ENCODE measurements at places on chromosomes 1 and 21.

- no peak for DNase-seq
Measured at GRCh38 chr21:28235169-28235895, 757.3 kb downstream of the LTN1 start.

- no peak for DNase-seq
Measured at GRCh38 chr1:87702455-87702854, 373.8 kb downstream of the LMO4 start.

- no peak for DNase-seq
Measured at GRCh38 chr1:57279909-57280666, 143.8 kb downstream of the DAB1 start.

GRCh38 chr1:172117800-172118199 lies 276.5 kb downstream of the DNM3 start:
- DNase-seq: no peak

DNA sequence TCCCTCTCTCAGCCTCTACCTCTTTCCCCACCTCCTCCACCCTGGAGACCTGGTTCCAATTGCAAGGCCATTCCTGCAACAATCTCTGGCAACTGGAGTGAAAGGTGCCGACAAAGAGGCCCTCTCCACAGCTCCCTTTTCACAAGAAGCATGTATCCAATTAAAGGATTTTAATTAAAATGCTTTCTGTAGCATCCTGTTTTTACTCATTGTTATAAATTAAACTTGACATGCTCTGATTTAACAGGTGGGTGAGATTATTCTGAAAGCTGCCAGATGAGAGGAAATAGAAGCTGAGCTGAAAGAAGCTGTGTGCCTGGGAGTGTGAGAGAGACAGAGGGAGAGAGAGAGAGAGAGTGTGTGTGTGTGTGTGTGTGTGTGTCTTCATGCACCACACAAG lies 160.5 kb downstream of the TBX15 start:
- DNase-seq: no peak

- DNase-seq: no peak
Measured at GRCh38 chr1:27000090-27000816, 6.8 kb downstream of the TRNP1 start.

DNA sequence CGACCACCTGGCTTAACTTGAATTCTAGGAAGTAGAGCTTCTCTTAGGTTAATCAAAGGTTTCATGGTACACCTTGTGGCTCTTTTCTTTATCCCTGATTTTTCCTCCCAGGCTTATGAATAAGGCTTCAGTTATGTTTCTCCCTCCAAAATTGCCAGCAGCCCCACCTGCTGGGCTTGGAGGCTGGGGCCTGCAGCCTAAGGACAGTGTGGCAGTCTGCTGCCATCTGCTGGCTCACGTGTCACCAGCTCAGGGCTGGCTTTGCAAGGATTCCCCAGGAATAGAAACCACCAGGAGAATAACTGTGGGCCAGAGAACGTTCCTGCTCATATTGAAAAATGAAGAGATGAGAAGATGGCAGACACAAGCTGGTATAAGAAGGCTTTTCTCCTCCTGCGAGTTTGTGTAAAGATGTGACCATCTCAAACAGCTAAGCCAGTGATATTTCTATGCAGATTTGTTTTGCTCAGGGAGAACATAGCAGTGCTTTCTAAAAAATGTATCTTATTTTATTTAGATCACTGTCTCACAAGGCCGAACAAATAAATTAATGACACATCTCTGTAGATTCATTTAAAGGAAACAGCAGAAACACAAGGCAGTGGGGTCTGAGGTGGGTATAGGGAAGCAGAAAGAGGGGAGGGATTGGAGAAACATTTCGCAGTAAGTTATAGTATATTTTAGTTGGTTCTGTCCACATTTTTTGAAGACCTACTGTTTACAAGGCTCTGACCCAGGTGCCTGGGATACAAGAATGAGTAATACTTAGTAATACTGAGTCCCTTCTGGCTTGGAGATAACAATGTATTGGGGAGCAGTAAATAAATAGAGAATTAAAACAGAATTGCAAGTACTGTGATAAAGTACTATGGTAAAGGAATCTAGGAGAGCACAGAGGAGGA lies 291.1 kb upstream of the SGIP1 start:
- DNase-seq: peak; percentile 16

- DNase-seq: peak; percentile 87
Measured at GRCh38 chr1:33367485-33368405, 46.8 kb upstream of the A3GALT2 start.

- DNase-seq: no peak
Measured at GRCh38 chr1:43288058-43288784, 2.8 kb upstream of the C1orf210 start.

DNA sequence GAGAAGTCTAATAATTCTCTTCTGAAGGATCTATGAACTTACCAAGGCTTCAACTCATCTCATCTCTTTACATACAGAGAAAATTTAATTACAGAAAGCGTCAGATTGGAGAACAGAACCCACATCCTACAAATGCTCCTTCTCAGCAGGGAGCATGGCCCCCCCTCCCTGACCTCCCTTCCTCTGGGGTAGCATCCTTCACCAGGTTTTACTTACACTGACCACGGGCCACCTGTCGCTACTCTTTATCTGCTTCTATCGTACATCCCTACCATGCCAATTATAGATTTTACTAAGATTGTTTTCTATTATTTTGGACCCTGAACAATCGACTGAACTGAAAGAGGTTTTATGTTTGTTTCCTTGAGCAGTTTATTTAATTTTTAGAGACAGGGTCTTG lies 25.8 kb downstream of the RIPPLY3 start:
- no peak for DNase-seq

GRCh38 chr1:229629261-229629660 lies 3.2 kb downstream of the URB2 start:
- DNase-seq: no peak

DNA sequence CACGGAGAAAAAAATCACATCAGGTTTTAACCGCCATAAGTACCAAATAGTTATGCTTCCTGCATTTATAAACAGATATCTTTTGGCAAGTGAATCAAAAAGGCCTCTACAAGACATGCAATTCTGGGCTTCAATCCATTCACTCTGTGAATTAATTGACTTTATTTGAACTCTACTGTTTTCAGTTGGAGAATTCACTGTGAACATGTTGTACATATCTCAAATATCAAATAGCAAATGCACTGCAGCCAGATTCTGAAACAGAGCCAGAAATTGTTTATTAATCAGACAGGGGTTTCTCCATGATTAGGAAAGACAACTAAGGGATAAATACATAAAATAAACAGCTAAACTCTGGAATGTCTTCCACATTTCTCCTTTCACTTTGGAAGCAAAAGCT lies 445.4 kb upstream of the NFIA start:
- DNase-seq: no peak

DNA sequence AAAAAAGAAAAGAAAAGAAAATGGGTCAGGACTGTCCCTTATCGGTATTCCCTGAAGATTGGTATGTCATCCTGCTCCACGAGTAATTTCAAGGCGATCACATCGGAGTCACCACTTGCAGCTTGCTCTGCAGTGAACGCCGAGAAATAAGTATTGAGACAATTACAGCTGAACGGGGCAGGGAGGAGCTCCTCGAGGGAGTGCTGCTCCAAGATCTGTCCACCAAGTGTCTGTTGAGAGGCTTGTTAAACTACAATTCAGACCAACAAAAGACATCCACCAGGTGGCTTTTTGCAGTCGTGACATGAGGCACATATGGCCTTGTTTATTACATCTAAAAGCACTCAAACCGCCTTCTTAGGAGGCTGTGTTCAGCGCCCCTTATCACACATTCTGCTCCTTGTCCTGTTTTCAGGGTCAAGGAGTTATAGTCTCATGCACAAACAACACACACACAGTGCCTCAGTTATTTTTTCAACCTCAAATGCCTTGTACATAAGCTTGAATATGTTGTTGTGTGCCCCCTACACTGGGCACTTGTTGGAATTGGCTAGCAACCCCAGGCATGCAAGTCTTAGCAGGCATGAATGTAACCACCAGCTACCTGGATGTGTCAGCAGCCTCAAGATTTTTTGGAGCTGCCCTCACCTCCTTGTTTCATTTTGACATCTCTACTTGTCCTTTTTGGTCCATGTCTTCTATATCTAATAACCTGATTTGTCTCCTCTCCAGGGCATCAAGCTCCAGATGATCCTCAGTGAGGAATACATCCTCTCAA lies 13.0 kb upstream of the CD48 start:
- no peak for DNase-seq

DNA sequence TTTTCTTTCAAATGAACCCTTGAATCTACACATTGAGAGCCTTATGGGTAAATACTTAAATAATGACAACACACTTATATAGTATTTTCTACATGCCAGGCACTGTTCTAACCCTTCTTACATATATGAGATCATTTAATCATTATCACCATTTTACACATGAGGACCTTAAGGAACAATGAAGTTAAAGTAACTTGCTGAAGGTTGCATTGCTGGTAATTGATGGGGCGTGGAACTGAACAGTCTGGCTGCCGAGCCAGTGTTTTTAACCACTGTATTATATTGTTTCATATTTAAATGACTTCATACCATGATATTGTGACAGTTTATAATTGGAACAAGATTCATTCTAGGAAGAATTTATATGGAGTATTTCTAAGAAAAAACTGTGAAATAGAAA lies 111.9 kb upstream of the TENT5C start:
- no peak for DNase-seq

- DNase-seq: no peak
Measured at GRCh38 chr1:182388392-182389134, 3.0 kb downstream of the GLUL start.

DNA sequence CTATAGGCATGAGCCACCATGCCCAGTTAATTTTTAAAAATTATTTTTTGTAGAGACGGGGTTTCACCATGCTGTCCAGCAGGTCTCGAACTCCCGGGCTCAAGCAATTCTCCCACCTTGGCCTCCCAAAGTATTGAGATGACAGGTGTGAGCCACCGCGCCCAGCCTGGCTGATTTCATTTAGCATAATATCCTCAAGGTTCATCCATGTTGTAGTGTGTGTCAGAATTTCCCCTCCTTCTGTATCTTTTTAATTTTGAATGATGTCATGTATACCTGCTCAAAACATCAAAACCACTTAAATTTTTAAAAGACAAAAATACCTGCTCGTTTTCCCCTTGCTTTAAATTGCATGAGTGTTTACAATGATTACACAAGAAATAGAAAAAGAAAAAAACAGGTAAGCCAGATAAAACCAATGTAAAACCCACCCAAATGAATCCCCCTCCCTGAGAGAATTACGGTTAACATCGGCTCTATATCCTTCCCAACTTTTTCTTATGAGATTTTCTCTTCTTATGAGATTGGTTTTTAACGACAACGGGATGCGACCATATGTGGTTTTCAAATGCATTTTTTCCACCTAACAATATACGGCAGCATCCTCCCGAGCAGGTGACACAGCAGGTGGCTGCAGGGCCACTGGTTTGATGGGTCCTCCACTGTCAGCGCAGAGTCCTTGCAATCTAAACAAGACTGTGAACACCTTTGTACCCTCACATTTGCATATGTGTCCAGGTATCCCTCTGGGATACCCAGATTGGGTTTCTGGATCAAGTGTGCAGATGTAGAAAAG lies 22.1 kb downstream of the IFFO2 start:
- DNase-seq: no peak

DNA sequence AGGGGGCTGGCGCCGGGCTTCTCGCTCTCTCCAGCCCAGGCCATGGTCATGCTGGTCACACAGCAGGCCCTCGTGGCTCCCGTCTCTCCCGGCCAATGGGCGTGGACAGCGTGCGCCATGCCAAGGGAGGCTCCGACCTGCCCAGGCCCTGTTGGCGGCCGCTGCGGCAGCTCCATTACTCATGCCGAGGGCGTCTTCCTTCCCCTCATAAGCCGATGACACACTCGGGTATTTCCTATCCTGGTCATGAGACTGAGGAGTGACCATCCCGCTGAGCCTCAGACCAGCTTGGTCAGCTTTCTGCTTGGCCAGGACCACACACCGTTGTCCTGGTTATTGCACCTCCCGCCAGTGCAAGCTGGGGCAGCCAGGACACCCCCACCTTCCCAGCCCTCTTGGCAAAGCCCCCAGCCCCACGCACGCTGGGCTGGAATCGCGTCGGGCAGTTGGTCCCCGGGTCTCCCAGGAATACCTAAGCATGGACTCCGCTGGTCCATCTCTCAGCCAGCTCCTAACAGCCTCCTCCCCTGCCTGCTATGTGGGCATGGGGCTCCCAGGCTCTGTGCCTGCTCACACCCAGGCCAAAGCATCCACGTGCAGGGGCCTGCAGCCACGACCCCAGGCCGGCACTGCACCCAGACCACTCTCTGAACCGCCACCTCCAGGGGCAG lies 49.8 kb downstream of the ARHGEF16 start:
- DNase-seq: no peak

GRCh38 chr21:25845729-25846256 lies 111.0 kb downstream of the GABPA start:
- DNase-seq: no peak

GRCh38 chr1:234214129-234214910 lies 158.9 kb upstream of the COA6 start:
- DNase-seq: peak; percentile 52

GRCh38 chr1:177053648-177054047 lies 110.9 kb downstream of the ASTN1 start:
- no peak for DNase-seq

DNA sequence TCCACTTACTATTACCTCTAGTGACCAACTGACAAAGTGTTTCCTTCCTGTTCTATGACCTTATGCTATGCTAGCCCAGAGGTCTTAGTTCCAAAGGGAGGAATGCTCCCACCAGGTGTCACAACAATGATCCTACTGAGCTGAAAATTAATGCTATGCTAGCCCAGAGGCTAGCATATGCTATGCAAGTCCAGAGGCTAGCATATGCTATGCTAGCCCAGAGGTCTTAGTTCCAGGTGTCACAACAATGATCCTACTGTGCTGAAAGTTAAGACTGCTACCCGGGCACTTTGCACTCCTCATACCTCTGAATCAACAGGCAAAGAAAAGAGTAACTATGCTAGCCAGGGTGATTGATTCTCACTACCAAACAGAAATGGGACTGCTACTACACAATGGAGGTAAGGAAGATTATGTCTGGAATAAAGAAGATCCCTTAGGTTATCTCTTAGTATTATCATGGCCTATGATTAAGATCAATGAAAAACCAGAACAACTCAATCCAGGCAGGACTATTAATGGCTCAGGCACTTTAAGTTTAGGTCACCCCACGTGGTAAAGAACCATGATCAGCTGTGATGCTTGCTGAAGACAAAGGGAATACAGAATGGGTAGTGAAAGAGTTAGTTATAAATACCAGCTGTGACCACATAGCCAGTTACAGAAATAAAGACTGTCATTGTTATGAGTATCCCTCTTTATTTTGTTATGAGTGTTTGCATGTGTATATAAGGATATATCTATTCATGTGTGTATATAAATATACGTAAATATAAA lies 114.1 kb downstream of the CSMD2 start:
- DNase-seq: no peak
